ENCODE measurements at places on chromosomes 12 and 14.

GRCh38 chr12:77025782-77026314, 39.5 kb downstream of the E2F7 start:
- no peaks in the 10 kb centered on the region for H3K36me3 ChIP-seq
- no peak overlapping the region for H3K27ac ChIP-seq
- no peak for DNase-seq
- H3K27me3 ChIP-seq = no peaks in the 10 kb centered on the region

DNA sequence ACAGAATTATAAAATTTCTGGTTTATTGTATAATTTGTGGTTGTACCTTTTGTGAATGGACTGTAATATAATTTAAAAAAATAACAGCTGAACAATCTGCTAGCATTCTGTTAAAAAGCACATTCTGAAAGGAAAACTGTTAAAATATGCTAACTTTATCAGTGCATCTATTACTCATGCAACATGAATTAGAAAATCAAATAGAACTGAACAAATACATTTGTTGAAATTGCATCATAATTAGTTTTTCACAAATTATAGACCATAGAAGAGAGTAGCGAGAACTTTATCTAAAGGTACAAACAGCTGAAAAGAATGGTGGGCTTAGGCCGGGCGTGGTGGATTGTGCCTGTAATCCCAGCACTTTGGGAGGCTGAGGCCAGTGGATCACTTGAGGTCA, 33.0 kb downstream of the PTPN21 start:
- no peak overlapping the region for H3K4me3 ChIP-seq
- peaks cover 6% of the 10 kb centered on the region for H3K27me3 ChIP-seq
- H3K36me3 ChIP-seq = no peaks in the 10 kb centered on the region
- H3K4me1 ChIP-seq = no peaks in the 10 kb centered on the region
- no peak overlapping the region for H3K27ac ChIP-seq

DNA sequence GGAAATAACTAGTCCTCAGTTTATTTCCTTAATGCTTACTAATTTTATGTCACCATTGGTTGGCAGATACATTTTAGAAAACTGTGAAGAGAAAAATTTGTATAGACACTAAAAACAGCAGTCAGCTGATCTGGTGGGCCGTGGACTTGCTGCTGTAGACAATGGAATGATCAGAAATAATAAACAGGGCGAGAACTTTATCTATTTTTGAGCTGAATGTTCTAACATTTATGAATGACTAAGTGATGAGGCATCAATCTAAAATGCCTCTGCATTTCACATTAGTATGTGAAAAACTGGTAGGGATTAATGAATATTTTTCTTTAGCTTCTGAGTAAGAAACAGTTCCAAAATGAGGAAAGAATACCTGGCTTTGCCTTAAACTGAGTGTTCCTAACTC, 24.8 kb upstream of the PKP2 start:
- H3K36me3 ChIP-seq = no peaks in the 10 kb centered on the region
- no peaks in the 10 kb centered on the region for H3K27me3 ChIP-seq
- H3K4me3 ChIP-seq = no peak overlapping the region
- no peak for DNase-seq

DNA sequence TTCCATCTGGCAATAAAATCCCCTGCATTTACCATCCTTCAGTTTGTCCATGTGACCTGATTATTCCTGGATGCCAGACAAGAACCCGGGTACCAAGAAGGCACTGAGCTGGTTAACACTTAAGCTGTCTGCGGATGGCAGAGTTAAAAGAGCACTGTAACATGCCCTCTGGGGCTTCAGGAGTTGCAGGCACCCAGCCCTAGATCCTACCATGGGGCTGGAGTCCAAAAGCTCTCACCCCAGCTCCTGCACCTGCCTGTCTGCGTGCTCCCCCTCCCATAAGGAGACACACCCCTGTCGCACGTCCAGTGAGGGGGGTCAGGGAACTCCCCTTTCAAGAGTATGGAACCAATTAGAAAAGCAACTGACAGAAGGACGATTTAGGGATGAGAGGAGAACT, 14.6 kb upstream of the FBXO34 start:
- no peak for DNase-seq
- no peak overlapping the region for H3K27ac ChIP-seq
- H3K4me3 ChIP-seq = no peak overlapping the region
- no peaks in the 10 kb centered on the region for H3K27me3 ChIP-seq

GRCh38 chr12:131309700-131310099, 356.0 kb downstream of the ADGRD1 start:
- no peaks in the 10 kb centered on the region for H3K4me1 ChIP-seq
- H3K27me3 ChIP-seq = no peaks in the 10 kb centered on the region
- DNase-seq = no peak
- no peaks in the 10 kb centered on the region for H3K36me3 ChIP-seq
- no peak overlapping the region for H3K4me3 ChIP-seq

DNA sequence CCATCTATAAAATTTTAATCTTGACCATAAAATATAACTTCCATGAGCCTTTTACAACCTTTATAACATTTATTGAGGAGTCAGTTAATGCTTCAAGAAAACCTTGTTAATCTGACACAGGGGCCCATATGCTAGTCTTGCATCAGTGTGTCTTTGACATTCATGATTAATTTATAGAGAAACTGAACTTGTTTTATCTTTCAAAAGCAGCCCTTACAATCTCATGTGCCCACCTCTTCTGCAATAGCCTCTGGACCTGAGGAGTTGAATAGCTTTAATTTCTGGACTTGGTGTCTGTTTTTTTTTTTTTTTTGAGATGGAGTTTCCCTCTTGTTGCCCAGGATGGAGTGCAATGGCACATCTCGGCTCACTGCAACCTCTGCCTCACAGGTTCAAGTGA, 8.6 kb upstream of the LPCAT3 start:
- no peak overlapping the region for H3K4me3 ChIP-seq
- no peaks in the 10 kb centered on the region for H3K36me3 ChIP-seq
- no peaks in the 10 kb centered on the region for H3K27me3 ChIP-seq
- DNase-seq = no peak

- H3K36me3 ChIP-seq = no peaks in the 10 kb centered on the region
- no peak for DNase-seq
- no peak overlapping the region for H3K4me3 ChIP-seq
- peaks cover 5% of the 10 kb centered on the region for H3K4me1 ChIP-seq
- H3K27ac ChIP-seq = no peak overlapping the region
- H3K27me3 ChIP-seq = peaks cover 52% of the 10 kb centered on the region
These were observed 1.8 kb upstream of the SSPN start for GRCh38 chr12:26193539-26193938.

DNA sequence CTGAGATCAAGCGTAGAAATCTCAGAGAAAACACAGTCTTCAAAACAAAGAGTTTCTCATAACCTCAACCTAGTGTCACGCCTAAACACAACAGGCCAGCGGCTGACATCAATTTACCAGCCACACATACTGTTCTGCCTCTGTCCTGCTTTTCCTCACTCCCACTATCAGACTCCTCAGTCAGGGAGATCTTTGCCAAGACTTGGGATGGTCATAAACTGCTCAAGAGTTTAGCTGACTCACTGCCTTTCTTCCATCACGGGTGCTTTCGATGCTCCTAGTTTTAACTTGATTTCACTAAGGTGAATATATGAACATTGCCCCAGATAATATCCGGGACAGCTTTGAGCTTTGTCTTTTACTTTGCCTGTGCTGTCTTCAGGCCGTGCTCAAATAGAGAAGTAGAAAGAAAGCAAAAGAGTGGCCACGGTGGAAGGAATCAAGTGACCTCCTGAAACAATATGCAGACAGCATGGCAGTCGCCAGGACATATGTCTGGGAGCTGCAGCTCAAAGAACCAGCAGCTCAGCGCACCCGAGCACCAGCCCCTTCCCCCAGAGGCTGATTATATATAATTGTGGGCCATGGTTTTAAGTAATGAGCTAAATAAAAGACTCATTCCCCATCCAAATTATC, 12.1 kb downstream of the MDM1 start:
- H3K27me3 ChIP-seq = no peaks in the 10 kb centered on the region
- H3K36me3 ChIP-seq = peaks cover 19% of the 10 kb centered on the region
- no peak for DNase-seq
- H3K27ac ChIP-seq = no peak overlapping the region
- no peak overlapping the region for H3K4me3 ChIP-seq

DNA sequence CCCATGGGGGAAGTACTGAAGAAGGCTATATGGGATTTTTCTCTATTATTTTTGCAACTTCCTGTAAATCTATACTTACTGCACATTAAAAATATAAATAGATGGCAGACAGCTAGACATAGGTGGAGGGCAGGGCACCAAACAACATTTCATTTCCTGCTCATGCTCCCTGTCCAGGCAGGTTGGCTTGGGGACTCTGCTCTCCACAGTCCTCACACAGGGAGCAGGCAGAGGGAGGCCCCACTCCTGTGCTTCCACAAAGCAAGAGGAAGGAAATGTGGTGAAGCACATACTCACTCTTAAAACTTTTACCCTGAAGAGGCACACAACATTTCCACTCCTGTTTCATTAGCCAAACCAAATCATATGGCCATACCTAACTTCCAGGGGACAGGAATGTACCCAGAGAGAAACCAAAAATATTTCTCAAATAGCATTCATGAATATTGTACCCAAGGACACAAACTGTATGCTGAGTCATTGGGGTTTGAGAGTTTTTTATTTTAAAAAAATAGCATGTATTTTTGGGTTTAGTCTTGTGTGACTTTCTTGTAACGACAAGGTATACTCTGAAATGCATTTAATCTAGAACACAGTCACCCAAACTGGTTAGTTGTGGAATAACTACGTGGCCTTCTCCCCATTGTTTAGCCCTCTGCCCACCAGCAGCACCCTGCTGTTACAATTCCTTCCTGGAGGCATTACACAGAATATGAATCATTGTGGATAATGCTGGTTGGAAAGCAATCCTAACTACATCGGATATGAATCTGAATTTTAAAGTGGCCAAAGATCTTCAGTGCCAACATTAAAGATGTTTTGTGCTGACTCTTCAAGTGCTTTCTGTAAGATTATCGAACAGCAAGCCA, 40.9 kb downstream of the RTN1 start:
- no peaks in the 10 kb centered on the region for H3K36me3 ChIP-seq
- no peak overlapping the region for H3K27ac ChIP-seq
- no peaks in the 10 kb centered on the region for H3K27me3 ChIP-seq
- no peak overlapping the region for H3K4me3 ChIP-seq
- no peaks in the 10 kb centered on the region for H3K4me1 ChIP-seq

DNA sequence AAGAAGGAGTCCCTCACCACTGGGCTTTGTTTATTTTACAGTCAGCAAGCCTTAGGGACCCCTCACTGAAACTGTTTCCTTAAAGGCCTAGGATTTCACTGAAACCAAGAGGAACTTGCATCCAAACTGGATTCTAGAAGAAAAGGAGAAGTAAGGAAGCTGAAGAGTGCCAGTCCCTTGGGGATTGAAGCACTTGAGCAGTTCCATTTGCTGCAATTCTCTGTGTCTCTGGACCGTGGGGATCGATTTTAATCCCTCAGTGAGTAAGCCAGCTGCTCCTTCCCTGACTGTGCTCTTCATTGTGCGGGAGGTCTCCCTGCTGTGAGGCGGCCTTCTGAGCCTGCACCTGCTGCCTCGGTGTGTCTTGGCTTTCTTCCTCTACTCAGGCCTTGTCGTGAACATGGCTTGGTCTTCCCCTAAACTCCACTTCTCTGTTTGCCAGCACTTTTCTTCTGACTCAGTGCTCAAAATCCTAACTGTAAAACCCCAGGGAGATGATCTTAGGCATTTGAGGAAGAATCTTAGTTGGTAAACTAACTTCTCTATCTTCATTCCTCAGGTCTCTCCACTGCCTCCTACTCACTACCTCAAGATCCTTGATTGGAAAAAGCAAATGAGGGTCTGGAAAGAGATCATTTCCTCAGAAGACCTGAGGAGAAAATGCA, 132.6 kb downstream of the SLC38A6 start:
- no peak overlapping the region for H3K4me3 ChIP-seq
- no peaks in the 10 kb centered on the region for H3K36me3 ChIP-seq
- no peak for DNase-seq
- H3K4me1 ChIP-seq = no peaks in the 10 kb centered on the region
- no peaks in the 10 kb centered on the region for H3K27me3 ChIP-seq

GRCh38 chr12:116320791-116321217, 43.3 kb upstream of the MED13L start:
- H3K27me3 ChIP-seq = no peaks in the 10 kb centered on the region
- no peak for DNase-seq
- no peak overlapping the region for H3K4me3 ChIP-seq
- no peaks in the 10 kb centered on the region for H3K36me3 ChIP-seq
- no peak overlapping the region for H3K27ac ChIP-seq

DNA sequence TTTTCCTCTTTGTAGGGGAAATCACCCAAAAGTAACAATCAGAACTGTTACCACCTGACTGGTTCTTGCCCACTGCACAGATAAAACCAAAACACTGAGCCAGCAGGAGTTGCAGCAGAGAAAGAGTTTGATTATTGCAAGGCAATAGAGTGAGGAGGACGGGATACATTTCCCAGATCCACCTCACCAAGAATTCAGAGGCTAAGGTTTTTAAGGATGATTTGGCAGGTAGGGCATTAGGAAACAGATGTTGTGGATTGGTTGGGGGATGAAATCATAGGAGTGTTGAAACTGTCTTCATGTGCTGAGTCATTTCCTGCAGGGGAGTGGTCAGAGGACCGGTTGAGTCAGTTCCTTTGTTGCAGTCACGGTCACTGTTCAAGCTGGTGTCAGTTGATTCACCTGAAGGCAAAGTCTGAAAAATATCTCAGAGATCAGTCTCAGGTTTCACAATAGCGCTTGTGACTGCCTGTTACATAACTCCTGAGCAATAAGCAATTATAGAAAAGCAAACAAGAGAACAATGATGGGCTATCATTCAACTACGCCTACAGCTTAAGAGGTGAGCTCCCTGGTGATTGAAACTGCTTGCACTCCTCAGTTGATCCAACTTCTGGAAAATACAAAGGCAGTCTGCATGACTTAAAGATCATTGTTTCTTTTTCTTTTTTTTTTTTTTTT, 20.3 kb upstream of the AMN1 start:
- DNase-seq = no peak
- no peaks in the 10 kb centered on the region for H3K27me3 ChIP-seq
- peak overlapping the region; percentile 60 for H3K27ac ChIP-seq
- no peak overlapping the region for H3K4me3 ChIP-seq

DNA sequence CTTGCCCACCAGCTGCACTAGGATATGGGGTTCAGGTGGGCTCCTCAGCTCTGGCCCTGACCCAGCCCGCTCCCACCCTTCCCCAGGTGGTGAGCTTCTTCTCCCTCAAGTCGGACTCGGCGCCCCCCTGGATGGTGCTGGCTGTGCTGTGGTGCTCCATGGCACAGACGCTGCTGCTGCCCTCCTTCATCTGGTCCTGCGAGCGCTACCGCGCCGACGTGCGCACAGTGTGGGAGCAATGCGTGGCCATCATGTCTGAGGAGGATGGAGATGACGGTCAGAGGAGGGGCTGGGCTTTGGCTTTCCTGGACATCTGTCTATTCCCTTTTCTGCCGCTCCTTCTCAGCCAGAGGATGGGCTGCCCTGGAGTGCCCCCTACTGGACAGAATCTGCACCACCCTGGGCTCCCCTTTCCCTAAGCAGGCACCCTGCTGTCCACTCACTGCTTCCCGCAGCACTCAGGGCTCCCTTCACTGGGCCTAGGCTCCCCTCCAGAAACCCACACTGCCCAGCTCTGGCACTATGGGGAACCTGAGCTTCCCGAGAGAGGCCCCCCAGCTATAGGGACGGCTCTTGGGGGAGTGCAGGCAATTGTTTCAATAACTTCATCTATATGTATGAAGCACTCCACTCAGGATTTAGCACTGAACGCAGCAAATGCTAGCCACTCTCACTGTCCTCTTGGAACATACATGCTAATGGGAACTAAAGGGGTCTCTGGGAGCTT, 2.6 kb upstream of the P3H3 start:
- no peak overlapping the region for H3K27ac ChIP-seq
- H3K36me3 ChIP-seq = no peaks in the 10 kb centered on the region
- H3K4me3 ChIP-seq = no peak overlapping the region
- H3K27me3 ChIP-seq = peaks cover 29% of the 10 kb centered on the region
- DNase-seq = peak; percentile 81

- DNase-seq = no peak
- H3K27ac ChIP-seq = no peak overlapping the region
- H3K36me3 ChIP-seq = no peaks in the 10 kb centered on the region
- no peak overlapping the region for H3K4me3 ChIP-seq
- peaks cover 21% of the 10 kb centered on the region for H3K4me1 ChIP-seq
These were observed 21.4 kb upstream of the RCOR1 start for GRCh38 chr14:102571043-102571442.

Data from CD4-positive, alpha-beta T cell (primary cell).